ENCODE measurements at places on chromosomes 1 and 21.
A peak's percentile ranks its signal among the peaks of the same experiment; 100 is the strongest.

- DNase-seq, result peak; percentile 63
These were observed 22.9 kb downstream of the TCP10L start for GRCh38 chr21:32562426-32562825.

DNA sequence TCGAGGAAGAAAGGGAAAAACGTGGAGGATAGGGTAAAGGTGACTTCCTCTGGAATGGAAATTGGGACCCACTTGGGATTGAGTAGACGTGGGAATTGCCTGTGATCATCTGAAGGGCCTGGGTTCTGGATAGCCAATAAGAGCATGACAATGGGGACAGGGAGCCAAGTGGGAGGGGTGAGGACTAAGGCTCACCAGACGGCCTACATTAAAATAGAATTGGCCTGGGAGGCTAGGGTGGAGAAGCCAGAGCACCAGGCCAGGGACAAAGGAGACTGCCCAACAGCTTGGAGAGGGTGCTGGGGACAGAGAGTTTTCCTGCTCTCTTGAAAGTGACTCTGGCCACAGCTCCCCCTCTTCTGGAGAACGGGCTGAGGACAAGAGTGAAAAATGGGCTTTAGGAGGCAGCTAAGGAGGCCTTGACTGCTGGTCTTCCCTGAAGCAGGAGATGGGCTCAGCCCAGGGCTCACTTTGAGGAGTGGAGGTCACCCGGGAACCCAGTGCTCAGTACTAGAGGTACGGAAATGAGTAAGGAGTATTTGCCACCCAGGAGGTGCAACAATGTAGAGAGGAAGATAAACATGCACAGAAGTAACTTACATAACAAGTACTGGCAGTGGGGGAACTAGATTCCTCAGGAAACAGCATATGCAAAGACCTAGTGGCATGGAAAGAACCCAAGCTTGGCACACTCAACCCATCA is 18.8 kb downstream of the INKA2 start:
- no peak for DNase-seq

GRCh38 chr1:42937141-42937696 is 21.4 kb downstream of the SLC2A1 start:
- DNase-seq, result no peak

- DNase-seq, result no peak
These were observed 17.3 kb downstream of the LRRC42 start for GRCh38 chr1:53963460-53963859.

GRCh38 chr1:96060621-96061020 is 661.0 kb upstream of the PTBP2 start:
- no peak for DNase-seq

DNA sequence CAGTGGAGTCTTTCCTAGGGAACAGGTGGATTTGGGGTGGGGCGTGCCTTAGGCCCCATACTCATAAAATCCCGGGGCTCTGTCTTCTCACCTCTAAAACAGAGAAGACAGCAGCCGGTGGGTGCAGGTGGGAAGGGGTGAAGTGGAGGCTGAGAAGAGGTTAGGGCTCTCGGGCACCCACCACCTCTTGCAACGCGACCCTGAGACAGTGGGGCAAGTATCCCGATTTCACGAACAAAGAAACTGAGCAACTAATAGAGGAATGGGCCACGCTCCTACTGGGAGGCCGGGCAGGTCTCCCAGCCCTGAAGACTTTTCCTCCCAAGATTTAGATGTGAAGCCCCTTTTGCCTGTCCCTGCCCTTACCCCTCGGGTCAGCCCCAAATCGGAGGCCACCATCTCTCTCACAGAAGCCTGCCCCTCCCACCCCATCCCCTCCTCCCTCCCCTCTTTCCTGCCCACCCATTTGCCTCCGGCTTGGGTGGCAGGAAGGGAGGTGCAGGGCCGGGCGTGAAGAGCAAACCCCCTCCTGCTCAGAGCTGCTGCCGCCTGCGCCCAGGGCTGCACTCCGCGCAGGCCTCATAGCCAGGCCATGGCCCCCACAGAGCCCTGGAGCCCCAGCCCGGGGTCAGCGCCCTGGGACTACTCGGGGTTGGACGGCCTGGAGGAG is at the start of gene GPR25:
Gene GPR25 (plus strand): TSS at position 536 of the 670 bp plus-strand sequence. CDS start 57 bp downstream, at position 593.
- DNase-seq, result no peak

GRCh38 chr21:31358158-31358557 is 14.1 kb upstream of the TIAM1 start:
- DNase-seq, result no peak

DNA sequence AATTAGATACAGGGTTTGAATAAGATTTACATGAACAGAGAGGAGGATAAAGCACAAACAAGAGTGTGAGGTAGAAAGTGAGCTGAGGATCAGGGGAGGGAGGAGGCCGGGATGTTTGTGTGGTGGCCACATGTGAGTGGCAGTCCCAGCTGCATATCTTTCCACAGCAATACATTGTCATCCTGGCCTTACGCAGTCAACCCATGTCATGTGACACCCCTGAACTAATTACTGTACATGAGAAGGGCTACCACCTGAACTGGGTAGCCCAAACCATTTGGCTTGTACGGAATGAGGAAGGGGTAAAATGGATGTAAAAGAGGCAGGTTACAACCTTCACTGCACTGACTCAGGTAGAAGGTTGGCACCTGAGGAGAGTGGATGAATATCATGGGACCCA is 4.2 kb downstream of the SLAMF7 start:
- DNase-seq, result no peak

DNA sequence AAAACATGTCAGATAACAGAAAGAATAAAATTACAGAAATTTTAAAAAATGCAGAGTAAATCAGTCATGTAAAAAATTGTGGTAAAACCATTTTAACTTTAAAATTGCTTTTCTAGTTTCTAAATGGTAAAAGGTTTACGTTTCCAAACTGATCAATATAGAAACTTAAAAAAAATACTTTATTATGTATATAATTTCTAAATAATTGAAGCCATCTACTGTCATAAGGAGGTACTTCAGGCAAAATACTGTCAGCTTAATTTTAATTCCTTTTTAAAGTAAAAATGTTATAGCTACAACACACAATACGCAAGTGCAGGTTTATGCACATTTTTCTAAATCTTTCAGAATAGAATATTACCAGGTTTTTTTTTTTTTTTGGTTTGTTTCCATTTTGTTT is 159.9 kb downstream of the HFM1 start:
- DNase-seq, result no peak

- DNase-seq, result peak; percentile 75
These were observed 2.5 kb downstream of the SMIM1 start for GRCh38 chr1:3774946-3775489.

DNA sequence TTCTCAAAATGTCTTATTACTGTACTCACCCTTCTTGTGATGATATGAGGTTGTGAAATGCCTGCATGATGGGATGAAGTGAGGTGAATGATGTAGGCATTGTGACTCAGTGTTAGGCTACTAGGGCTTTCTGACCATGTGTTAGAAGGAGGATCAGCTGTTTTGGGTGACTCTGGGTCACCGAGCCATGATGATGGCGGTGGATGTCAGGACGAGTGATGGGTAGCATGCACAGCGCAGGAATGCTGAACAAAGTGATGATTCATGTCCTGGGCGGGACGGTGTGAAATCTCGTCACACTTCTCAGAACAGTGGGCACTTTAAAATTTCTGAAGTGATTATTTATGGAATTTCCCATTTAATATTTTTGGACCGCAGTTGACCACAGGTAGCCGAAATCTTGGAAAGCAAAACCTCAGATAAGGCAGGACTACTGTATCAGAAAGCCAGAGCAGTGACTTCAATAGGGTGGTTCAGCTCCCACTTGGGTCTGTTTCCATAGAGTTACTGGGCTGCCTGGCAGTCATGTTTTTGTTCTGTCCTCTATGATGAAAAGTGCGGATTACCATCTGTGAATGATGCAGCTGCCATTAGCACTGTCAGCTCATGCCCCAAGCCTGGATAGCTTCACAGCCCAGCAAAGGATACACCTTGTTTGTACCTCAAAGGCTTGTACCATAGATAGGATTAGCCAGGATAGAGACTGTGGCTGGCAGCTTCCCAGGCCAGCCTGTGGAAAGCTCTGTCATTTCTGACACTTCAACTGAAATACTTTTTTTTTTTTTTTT is 26.6 kb downstream of the IL6R start:
- peak; percentile 87 for DNase-seq

GRCh38 chr1:20389571-20389970 is 96.4 kb downstream of the CAMK2N1 start:
- no peak for DNase-seq

DNA sequence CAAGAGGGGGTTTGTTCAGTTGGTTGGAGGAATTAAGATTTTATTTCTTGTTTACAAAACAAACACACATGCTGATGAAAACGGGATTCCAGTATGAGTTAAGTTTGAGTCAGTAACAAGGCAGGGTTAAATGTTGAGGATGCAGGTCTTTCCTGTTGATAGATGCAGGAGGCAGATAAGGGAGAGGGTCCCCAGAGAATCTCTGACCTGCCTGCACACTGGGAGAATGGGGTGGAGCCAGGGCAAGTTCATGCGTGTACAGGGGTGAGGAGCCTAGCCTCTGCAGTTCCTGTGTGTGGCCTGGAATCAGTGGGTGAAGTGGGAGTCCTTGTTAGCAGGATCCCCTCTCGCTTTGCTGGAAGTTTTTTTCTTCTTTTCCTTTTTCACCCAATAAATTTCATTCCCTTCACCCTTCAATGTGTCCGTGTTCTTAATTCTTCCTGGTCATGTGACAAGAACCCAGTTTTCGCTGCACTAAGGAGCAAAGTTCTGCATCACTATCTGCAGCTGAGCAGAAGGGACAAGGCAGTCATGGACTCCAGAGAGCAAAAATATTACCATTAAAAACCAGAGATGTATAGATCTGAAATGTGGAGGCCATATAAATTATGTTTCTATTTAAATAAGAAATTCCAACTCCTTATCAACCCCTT is 69.9 kb upstream of the MARK1 start:
- DNase-seq, result no peak

DNA sequence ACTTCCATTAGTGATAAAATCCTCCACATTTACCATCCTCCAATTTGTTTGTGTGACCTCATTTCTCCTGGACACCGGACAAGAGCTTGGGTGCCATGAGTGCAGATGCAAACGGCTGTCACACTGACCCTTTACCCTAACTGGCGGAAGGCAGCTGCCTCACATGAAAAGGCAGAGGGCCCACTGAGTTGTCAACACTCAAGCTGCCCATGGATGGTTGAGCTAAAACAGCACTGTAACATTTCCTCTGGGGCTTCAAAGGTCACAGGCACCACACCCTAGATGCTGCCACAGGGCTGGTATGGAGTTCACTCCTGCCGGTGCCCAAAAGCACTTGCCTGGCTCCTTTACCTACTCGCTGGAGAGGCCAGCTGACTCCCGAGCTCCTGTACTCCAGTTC is 653.4 kb downstream of the KCNT2 start:
- no peak for DNase-seq

DNA sequence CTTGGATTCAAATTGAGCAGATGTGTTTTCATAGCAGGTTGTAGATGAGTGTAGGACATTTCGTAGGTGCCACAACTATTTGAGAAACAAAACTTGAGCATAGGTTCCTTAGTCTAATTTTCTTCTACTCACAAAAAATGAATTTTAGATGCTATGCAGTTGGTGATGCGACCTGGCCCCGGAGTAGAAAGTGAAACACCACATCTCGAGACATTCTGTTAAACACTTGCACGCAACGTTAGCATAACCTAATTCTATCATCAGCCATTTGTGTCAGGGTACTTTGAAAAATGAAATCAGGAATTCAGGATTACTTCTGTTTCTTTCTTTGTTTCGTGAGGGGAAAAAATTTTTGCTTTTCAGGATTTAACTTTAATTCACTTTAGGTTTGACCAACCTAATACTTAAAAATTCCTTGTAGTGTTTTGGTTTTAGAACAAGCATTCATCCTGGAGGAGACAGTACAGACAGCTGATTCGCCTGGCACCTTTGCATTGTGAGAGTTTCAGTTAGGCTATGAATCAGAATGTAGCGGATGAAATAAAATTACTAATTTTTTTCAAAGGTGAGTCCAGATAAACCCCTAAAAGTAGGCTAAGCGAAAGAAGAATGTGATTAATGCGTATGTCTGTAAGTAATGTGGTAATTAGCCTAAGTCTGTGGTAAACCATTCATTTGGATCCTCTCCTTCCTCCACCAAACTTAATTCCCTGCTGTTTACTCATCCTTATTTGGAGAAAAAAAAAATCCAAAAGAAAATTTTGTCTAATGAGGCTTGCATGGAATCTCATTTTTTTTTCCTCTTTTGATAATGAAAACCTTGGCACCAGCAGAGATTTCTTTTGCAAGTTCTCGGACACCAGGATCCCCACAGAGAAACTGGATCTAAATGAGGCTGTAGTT is 44.9 kb downstream of the MAP3K21 start:
- DNase-seq, result no peak

- no peak for DNase-seq
These were observed 7.2 kb downstream of the MTARC2 start for GRCh38 chr1:220755309-220755708.

DNA sequence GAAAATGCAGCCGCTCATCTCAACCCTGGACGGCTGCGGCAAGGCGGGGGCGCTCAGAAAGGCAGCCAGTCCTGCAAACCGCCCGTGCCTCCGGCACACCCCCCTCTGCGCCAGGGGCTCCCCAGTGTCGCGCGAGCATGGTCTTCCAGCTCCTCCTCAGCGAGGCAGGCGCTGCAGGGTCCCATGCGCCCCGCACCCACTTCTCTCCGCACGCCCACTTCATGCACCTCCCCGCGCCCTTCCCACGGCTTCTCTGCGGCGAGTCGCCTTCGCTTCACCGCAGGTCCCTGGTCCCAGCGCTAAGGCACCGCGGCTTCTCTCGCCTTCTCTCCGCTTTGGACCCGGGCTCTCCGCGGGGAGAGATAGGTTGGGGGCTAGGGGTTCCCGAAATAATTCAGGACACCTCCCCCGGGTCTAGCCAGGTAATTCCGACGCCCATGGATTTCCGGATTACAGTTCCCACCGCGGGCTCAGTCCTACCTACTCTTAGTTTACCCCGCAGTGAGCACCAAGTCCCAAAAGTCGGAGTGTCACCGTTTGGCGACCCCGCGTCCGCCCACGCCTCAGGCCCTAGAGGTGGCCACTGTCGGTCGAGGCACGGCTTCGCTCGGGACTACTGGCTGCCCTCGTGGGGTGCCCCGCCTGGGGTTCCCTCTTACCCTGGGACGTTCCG is 67.5 kb downstream of the SYT2 start:
- DNase-seq, result no peak

All from AG20443 (cell line).